ENCODE measurements at places on chromosomes 5 and 9.
A peak's percentile ranks its signal among the peaks of the same experiment; 100 is the strongest.

- H3K27me3 ChIP-seq, result no peaks in the 10 kb centered on the region
- DNase-seq, result peak; percentile 53
- H3K36me3 ChIP-seq, result no peaks in the 10 kb centered on the region
- H3K4me3 ChIP-seq, result no peak overlapping the region
- H3K4me1 ChIP-seq, result no peaks in the 10 kb centered on the region
Observed at GRCh38 chr5:61817472-61818326, 485.6 kb downstream of the ZSWIM6 start.

GRCh38 chr9:112719696-112720095 is 1.8 kb upstream of the INIP start:
- DNase-seq, result no peak
- no peak overlapping the region for H3K4me3 ChIP-seq
- H3K27ac ChIP-seq, result no peak overlapping the region
- H3K4me1 ChIP-seq, result no peaks in the 10 kb centered on the region

DNA sequence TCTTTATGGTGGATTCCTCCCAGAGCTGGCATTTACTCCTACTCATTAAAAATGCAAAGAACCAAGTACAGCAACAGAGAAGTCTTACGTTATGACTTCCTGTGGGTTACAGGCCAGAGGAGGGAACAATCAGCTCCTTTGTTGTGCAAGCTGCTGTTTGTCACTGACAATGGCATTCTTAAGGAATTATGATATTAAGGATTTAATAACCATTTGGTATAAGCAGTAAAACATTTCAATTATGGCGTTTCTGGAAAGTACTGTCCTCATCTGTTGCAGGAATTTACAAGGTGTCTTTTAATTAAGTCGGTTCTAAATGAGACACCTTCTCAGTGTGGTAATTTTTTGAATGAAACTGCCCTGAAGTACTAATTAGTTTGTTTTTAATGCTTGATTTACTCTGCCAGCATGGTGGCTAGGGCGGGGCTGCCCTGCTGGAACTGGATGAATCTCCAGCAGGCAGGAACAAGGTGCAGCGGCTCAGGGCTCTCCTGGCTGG is 49.1 kb upstream of the VDAC1 start:
- H3K36me3 ChIP-seq, result no peaks in the 10 kb centered on the region
- H3K4me1 ChIP-seq, result no peaks in the 10 kb centered on the region
- no peaks in the 10 kb centered on the region for H3K27me3 ChIP-seq
- no peak overlapping the region for H3K4me3 ChIP-seq
- H3K27ac ChIP-seq, result no peak overlapping the region

DNA sequence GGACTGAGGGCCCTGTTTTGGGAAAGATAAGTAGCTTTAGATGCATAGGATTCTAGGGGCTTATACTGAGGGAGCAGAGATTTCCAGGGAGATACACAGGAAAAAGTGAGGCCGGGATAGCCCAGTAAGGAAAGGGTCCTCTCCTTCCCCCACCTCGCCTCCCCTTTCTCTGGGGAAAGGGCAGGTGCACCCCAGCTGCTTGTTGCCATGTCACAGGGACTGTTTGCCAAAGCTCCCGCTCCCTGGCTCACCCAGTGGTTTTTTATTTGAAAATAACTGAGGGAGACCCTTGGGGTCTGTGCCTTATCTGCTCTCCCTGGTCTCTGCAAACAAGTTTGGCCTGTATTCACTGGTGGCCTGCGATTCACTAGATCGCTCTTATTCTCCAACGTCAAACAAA is 51.2 kb downstream of the RGS3 start:
- no peaks in the 10 kb centered on the region for H3K36me3 ChIP-seq
- DNase-seq, result no peak
- H3K4me3 ChIP-seq, result no peak overlapping the region
- no peaks in the 10 kb centered on the region for H3K27me3 ChIP-seq

GRCh38 chr9:91039125-91039834 is 237.7 kb downstream of the SYK start:
- peaks cover 20% of the 10 kb centered on the region for H3K4me1 ChIP-seq
- no peak overlapping the region for H3K27ac ChIP-seq
- H3K27me3 ChIP-seq, result no peaks in the 10 kb centered on the region

DNA sequence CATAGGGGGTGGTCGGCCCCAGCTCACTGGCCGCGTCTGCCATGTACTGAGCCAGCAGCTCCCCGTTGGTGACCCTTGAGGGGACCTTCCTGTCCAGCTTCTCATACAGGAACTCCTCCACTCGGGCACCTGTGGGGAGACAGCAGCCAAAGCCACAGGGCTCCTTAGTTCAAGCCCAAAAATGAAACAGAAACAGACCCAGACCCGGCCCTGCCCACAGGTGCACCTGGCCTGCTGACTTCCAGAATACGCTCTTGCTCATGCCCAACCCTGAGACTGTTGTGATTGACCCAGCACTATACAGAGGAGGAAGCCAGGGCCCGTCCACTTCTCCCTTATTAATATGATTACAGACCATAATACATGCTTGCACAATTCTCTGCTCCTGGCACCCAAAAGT is 7.0 kb downstream of the SH3GLB2 start:
- H3K4me3 ChIP-seq, result no peak overlapping the region
- H3K36me3 ChIP-seq, result no peaks in the 10 kb centered on the region
- H3K27me3 ChIP-seq, result no peaks in the 10 kb centered on the region
- peaks cover 14% of the 10 kb centered on the region for H3K4me1 ChIP-seq
